ENCODE measurements at places on chromosomes 3 and 15.

GRCh38 chr3:107848351-107848915 is 242.4 kb downstream of the CD47 start:
- no peak for DNase-seq

- DNase-seq = no peak
Measured at GRCh38 chr15:80630981-80631380, 64.1 kb upstream of the ABHD17C start.

DNA sequence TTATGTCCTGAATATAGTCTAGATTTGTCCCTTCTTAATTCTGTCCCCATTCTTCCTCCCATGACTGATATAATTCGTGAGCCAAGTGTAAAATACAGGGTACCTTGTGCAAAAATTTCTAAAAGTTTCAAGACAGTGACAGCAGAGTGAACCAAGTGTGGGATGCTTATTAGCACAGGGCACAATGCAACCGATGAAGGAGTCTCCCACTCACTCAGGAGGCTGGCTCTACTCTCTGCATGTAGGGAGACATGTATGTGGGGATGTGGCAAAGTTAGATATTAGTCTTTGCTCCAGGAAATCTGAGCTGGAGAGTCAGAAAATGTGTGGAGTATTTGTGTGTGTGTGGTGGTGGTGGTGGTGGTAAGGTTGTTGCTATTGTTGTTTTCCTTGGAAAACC is 305.9 kb downstream of the CHL1 start:
- DNase-seq = no peak

GRCh38 chr15:60969658-60970057 is 259.4 kb downstream of the RORA start:
- DNase-seq = no peak

- DNase-seq = no peak
Measured at GRCh38 chr3:155785662-155786295, 20.3 kb downstream of the C3orf33 start.

DNA sequence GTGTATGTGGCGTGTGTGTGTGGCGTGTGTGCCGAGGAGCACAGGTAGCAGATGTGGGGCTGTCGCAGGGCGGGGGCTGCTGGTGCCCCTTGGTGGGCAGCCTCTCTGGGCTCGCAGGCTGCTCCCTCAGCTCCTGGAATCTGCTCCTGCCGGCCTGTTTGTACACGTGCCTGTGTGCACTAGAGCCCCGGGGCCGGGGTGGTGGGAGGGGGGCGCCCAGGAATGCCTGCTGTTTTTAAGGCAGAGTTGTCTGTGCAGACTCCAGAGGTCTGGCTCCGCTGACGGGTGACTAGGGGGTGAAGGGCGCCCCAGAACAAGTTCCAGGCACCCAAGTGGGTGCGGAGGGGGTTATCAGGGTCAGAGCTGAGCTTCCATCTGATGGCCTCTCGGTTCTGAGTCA is 112.2 kb downstream of the FBLN2 start:
- DNase-seq = no peak

DNA sequence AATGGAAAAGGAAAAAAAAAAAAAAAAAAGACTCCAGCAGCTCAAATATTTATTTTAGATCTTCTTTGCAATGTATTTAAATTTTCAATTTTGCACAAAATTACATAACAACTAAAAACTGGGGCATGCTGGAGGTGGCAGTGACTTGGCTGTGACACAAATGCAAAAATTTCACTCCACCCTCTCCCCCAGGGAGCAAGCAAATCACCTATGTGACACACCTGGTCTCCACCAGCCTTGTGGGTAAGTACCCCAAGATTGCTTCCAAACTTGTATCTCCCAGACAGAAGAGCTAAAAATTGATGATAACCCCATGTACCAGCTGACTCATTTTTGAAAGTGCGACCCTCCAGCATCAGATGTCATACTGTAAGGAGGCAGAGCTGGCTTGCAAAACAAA is 32.0 kb downstream of the UBE3A start:
- DNase-seq = no peak

DNA sequence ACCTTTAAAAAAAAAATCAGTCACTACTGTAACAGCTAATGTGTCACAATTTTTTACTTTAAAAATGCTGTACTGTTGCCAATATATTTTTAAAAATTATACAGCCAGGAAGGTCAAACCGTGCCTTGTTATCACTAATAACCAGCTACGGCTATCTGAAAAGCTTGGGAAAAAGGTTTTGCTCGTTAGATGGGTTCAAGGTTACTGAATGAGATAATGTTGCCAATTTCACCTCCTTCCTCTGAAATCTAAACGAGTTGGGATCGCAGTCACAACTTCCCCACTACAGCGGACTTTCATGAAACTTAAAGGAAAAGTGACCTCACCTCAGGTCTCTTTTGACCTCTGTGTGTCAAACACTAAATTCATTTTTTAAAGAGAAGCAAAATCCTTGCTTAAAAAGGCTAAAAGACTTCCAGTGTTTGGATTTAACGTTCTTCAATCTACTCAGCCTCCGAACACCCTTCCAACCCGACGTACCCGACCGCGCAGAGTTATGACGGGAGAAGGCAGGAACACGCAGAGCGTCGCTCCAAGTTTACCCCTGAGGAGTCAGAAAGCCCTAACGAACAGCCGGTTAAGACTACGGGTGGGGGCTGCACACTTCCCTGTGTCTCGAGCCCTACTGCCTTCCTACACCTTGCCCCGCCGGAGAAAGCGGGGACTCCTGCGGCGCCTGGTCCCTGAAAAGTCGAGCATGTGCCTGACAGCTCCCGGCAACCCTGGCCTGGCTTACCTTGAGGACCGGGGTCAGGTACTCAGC is 860 bp downstream of the ATG3 start:
- DNase-seq = peak; percentile 89

DNA sequence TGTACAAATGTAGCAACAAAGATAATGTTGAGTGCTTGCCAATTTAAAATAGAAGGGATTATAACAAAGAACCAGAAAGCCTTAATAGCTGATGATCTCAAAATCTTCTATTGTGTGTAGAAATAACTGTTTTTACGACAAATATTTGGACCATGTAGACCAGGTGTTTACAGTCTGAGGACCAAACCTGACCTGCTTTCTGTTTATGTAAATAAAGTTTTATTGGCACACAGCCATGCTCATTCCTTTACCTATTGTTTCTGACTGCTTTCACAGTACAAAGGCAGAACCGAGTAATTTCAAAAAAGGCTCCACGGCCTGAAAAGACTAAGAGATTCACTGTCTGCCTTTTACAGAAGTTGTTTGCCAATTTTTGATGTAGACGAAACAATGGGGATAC is 91.8 kb downstream of the GOLIM4 start:
- no peak for DNase-seq

DNA sequence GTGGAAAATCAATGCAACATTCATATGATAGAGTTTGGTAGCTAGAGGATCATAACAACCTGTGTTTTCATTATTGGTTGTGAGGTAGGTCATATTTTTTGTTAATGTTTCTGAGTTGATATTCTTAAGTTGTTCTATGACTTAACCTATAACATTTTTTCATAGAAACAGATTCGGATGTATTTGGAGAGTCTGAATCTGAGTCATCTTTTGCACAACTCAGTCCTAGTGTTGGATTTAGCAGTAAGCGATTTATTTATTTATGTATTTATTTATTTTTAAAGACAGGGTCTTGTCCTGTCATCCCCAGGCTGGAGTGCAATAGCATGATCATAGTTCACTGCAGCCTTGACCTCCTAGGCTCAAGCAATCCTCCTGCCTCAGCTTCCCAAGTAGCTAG is 292.8 kb upstream of the ZNF717 start:
- no peak for DNase-seq

DNA sequence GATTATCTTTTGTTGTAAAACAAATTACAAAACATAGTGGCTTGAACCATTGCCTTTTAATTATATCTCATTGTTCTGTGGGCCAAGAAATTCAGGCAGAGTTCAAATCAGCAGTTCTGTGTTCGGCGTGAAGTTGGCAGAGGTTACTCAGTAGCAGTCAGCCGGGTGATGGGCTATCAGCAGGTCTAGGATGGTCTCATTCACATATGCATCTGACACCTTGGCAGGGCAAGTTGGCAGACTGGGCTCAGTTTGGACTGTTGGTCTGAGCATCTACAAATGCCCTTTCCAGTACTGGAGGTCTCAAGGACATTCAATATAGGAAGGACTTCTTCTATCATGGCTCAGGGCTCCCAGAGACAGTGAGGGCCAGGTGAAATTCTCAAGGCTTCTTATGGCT is 51.2 kb upstream of the ITGA11 start:
- DNase-seq = no peak

- DNase-seq = no peak
Measured at GRCh38 chr3:126745760-126746394, 41.8 kb downstream of the CHCHD6 start.
